Activated CD4-positive, alpha-beta T cell treated with anti-CD3 and anti-CD28 coated beads, Interleukin-2, amount 50 U/mL, for 1 hour (primary cell): ENCODE measurements at places on chromosomes 4 and X.

GRCh38 chr4:879729-880077, 52.4 kb downstream of the GAK start:
- peak; percentile 22 for DNase-seq

DNA sequence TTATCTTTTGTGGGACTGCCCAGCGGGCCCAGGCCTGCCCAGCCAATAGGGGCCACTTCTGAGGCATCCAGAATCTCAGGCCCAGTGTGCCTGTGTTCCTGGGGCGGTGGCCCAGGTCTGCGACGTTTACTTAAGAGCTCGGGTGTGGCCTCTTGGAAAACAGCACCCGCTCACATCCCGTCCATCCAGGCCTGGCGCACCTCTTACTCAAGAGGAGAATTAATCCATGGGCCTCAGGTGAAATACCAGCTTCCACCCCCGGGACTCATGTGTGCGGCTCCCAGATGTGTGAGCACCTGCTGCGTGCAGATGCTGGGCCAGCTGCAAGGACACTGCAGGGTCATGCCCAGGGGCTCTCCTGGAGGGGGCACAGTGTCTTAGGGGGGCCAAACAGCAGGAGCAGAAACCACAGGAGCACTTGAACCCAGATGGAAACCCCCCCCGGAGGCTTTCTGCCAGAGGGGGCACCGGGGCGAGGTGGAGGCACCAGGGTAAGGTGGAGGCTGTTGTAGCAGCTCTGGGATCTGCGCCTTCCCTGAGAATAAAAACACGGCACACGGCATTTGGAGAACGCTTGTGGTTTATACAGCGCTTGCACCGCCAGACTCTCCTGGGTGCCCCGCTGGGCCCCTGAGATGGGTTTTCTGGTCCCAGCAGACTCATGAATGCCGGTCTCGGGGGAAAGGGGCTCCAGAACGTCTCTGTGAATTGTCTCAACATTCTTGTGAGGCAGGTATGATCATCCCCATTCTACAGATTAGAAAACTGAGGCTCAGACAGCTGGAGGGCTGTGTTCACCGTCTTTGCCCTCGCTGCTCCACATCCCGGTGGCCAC, 2.8 kb downstream of the PSAPL1 start:
- DNase-seq: no peak

- peak; percentile 7 for DNase-seq
Observed at GRCh38 chrX:111100191-111100590, 4.2 kb downstream of the PAK3 start.

- DNase-seq: no peak
Observed at GRCh38 chr4:159019356-159019755, 83.5 kb upstream of the RAPGEF2 start.

GRCh38 chr4:1794809-1795298, 1.8 kb downstream of the FGFR3 start:
- DNase-seq: no peak

GRCh38 chr4:183401473-183401872, 43.0 kb upstream of the CDKN2AIP start:
- no peak for DNase-seq

- DNase-seq: peak; percentile 30
Observed at GRCh38 chrX:39152106-39152649, 350.9 kb downstream of the MID1IP1 start.

- DNase-seq: no peak
Observed at GRCh38 chr4:37827030-37827685, 672 bp downstream of the PGM2 start.

DNA sequence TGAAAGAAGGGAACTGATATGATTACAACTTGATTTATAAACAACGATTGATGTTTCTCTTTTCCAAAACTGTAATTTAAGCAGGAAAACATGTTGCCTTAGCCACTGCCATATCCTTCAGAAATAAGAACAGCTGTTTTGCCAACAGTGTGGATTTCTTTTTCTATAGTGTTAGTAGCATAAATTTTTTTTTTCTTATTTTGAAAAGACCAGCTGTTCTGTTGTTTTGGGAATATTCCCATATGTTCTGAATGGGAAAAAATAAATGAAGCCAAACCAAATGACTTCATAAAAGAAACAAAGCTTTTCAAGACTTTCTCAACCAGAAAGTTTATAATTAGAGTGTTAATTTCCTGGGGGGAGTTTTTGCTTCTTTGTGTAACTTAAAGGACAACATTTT, 83.9 kb upstream of the ARHGAP24 start:
- no peak for DNase-seq

DNA sequence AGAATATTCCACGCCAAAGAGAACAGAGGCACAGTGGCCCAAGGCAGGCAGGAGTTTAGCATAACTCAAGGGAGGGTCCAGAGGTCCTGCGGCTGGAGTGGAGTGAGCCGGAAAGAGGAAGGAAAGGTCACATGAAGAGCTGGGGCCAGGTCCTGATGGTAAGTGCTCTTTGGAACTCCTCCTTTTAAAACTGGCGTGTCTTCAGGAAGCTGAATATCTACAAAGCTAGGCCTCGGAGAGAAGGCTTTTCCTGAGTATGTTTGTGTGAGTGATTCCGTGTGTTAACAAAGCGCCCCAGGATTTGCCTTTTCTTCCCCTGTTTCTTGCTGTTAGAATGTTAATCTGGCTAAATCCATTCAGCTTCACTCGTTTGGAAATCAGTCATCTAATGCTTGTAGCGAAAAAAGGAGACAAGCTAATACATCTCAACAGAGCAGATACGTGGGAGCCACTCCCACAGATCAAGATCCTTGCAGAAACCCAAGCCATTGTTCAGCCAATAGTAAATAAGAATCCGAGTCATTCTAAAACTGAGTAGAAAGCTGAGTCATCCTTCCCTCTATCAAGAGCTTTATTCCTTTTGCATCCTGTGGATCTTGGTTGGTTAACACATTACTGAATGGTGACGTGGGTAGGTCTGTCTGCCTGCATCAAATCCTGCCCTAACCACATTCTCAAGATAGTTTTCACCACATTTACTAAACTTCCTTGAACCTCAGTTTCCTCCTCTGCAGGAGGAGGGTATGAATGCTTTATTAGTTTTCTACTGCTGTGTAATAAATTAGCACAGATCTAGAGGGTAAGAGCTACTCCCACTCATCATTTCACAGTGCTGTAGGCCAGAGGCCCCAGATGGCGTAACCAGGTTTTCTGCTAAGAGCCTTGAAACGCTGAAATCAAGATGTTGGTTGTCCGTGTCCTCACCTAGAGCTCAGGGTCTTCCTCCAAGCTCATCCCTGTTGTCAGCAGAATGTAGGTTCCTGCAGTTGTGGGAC, 43.2 kb upstream of the RBM47 start:
- DNase-seq: no peak

GRCh38 chrX:47992095-47992380, 11.8 kb downstream of the ZNF182 start:
- DNase-seq: no peak

- DNase-seq: no peak
Observed at GRCh38 chr4:187782286-187782824, 213.2 kb upstream of the ZFP42 start.

- no peak for DNase-seq
Observed at GRCh38 chr4:82613121-82613520, 51.3 kb upstream of the TMEM150C start.

- no peak for DNase-seq
Observed at GRCh38 chr4:144627663-144628076, 18.3 kb upstream of the HHIP start.

DNA sequence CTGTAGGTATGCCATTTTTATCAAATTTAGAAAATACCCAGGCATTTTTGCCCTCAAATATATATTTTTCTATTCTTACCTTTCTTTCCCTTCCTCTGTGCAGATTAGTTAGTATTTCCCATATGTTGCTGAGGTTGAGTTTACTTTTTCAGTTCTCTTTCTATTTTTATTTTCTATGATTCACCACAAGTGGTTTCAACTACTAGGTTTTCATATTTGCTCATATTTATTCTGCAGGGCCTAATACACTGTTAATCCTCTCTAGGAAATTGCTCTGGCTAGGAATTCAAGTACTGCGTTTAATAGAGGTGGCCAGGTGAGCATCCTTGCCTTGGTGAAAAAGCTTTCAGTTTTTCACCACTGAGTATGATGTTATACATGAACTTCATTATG, 1535.3 kb upstream of the PCDH10 start:
- DNase-seq: no peak

- no peak for DNase-seq
Observed at GRCh38 chr4:158726633-158727032, 3.4 kb upstream of the PPID start.

DNA sequence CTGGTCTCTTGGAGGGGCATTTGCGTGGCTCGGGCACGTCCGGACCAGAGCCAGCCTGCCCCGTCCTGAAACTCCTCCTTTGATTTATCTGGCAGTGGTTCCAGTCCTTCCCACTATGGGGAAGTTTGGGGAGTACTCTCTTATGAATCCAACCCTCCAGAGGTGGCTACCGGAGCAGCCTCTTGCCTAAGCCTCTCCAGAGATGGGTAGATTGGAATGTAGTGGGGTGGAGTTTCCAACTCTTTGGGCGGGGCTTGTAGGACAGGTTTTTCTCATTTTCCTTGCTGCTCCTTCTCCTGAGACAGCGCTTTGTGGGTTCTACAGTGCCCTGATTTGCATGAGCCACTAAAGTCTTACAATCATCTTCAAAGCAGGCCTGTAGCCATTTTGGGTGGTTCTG, 60.1 kb upstream of the XAGE1B start:
- no peak for DNase-seq

DNA sequence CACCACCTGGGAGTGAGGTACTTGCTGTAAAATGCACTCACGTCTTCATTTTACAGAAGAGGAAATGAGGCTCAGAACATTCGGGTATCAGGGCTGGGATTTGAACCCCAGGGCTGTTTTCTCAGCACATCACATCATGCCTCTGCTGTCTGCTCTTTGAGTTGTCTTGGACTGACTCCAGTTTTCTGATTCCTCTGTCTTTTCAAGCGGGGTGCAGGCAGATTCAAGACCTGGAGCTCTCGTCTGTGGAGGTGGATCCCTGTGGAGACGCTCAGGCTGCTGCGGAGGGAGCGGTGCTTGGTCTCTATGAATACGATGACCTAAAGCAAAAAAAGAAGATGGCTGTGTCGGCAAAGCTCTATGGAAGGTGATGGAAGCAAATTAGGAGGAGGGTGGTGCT, 6.3 kb downstream of the LAP3 start:
- DNase-seq: no peak

DNA sequence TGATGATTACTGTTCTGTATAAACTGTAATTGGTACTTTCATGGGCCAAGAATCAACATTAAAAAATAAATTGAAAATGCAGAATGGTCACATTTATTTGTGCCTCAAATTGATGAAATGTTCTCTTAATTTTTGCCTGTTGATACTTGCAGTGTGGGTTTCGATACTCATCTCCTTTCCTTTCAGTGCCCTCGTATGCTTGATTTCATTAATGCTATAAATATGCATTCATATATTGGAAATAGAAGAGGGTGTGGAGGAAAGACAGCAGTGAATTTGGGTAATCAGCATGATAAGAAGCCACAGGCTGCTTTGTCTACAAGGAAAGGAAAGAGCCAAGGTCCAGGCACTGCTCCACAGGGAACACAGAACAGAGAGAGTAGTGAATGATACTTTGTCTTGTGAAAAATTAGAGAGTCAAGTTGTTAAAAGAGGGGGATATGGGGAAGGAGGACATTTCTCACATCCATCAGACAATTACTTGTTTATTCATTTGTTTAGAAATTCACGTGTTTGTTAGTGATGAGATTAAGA, 1.0 kb upstream of the DDX60 start:
- DNase-seq: no peak

DNA sequence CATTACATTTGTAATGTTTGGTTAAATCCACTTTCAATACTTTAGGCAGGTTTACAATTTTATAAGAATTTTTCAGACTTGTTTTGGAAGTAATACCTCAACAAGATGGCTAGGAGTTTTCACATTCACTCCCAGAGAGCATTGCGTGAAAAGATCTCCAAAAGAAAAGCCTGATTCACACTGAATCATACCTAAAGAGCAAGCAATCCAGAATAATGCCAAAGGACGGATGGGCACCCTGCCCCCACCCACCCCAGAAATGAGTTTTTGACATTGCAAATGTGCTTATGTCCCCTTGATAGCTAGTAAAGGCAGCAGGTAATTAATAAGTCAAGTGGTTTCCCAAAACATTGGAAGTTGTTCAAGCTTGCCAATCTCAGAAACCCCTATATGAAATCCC, 557.7 kb upstream of the TENM3 start:
- DNase-seq: no peak

DNA sequence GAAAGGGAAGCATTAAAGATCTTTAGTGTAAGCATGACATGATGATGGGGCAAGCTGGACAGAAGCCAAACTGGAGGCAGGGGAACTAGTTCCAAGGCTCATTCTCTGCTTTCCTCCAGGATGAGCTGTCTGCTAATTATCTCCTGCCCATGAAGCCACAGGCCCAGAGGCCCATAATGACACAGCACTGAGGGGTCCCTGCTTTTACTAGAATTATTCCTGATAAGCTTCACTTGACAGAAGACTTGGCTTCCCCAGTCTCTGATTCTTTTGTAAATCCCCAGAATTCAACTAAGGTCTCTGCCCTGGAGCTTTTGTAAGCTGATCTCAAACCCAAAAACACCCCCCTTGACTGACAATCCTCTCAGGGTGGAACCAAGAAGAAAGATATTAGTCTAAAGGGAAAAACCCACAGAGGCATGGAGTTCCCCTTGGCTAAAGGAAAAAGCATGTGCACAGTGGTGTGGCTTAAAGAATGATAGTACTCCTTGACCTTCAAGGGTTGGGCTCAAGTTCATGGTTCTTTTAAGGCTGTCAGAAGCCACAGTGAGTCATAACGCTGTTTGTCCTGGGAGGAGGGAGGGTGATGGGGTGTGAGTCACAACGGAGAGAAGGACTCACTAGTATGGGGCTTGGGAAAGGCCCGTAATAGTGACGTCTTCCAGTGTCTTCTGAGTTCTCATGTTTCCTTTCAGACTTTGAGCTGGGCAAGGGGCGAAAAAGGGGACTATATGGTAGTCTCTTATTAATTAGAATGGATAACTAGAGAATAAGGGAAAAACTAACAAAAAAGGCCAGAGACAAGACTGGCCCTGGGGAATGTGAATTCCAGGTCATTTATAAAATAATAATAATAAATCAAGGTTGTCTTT, 146.0 kb upstream of the CPEB2 start:
- no peak for DNase-seq

DNA sequence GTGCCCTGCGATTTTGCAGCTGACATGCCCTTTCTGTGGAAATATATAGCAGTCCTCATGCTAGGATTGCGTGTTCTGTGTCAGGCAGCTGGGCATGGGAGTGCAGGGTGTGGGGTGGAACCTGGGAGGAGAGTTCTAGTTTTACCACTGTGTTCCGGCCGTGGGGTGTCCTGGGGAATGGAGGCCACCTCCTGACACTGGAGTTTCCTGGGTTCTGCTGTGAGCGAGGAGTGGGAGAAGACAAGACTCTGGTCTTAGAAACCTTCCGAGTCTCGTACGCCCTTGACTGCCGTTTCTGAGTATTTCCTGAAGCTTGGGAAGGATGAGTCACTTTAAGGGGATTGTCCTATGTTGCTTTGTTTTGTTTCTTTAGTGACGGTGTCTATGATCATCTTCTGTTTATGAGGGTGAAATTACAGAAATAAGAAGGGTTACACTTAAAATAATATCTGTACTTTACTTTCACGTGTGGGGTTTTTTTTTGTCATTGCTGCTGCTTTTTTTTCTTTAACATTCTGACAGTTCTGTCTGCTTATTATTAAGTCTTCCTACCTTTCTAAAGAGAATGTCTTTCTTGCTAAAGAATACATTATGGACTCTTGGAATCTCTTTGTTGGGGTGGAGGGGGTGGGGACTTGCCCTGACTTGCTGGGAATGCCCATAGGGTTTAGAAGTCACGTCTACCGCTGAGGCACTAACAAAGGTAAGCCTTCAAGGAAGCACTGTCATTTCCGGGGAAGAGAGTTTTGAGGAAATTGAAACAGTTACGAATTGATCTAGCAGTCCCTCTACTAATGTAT, 19.1 kb downstream of the CD99 start:
- peak; percentile 29 for DNase-seq
